ENCODE measurements at places on chromosomes 13 and 19.

GRCh38 chr13:94308832-94309231 lies 170.7 kb downstream of the DCT start:
- no peak for DNase-seq

GRCh38 chr13:28850226-28850625 lies 30.1 kb downstream of the MTUS2 start:
- no peak for DNase-seq

GRCh38 chr13:97021241-97021640 lies 27.0 kb upstream of the OXGR1 start:
- DNase-seq, result no peak

- peak; percentile 27 for DNase-seq
Measured at GRCh38 chr13:39531646-39532045, 71.3 kb downstream of the LHFPL6 start.

GRCh38 chr13:21528616-21529015 lies 69.5 kb upstream of the ZDHHC20 start:
- no peak for DNase-seq

Data from fibroblast of the conjunctiva (primary cell).